ENCODE measurements at places on chromosomes 3 and 15. TPM values are rescaled to one million over a fixed set of nuclear protein-coding genes. Genes with fewer than 3 reads are reported as not detected.

GRCh38 chr3:44076221-44076829 lies 165.4 kb upstream of the TOPAZ1 start:
- no peak for DNase-seq

- DNase-seq = no peak
These were observed 57.2 kb upstream of the SLC7A14 start for GRCh38 chr3:170642882-170643601.

The SCN5A gene
- 2.7 TPM for total RNA-seq

- DNase-seq = no peak
These were observed 656.3 kb upstream of the TGFBR2 start for GRCh38 chr3:29949940-29950616.
